Activated CD4-positive, alpha-beta T cell treated with anti-CD3 and anti-CD28 coated beads, Interleukin-2, amount 10 ng/mL, durations not matched to agents 24 days and 14 days (primary cell): ENCODE measurements at places on chromosomes 5 and 9. TPM values are rescaled to one million over a fixed set of nuclear protein-coding genes. Genes with fewer than 3 reads are reported as not detected.

DNA sequence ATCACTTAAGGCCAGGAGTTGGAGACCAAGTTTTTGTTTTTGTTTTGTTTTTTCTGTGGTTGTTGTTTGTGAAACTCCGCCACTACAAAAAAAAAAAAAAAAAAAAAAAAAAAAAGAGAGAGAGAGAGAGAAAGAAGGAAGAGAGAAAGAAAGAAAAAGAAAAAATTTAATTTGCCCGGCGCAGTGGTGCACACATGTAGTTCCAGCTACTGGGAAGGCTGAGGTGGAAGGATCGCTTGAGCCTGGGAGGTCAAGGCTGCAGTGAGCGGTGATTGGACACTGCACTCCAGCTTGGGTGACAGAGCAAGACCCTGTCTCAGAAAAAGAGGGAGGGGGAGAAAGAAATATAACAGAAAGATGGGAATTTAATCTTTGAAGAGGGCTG, 902 bp downstream of the THG1L start:
- peaks cover 25% of the 10 kb centered on the region for H3K4me1 ChIP-seq
- peaks cover 22% of the 10 kb centered on the region for H3K36me3 ChIP-seq
- no peak for DNase-seq
- H3K4me3 ChIP-seq: peak overlapping the region; percentile 97
- no peaks in the 10 kb centered on the region for H3K27me3 ChIP-seq

SELENOP gene
- total RNA-seq: not detected in 2 replicates

PCDHGA10 gene
- total RNA-seq: 0.07 and 0.21 TPM in 2 replicates

GRCh38 chr9:89794918-89795317, 190.1 kb downstream of the GADD45G start:
- no peak for DNase-seq
- H3K4me3 ChIP-seq: no peak overlapping the region
- H3K36me3 ChIP-seq: no peaks in the 10 kb centered on the region
- no peak overlapping the region for H3K27ac ChIP-seq
- no peaks in the 10 kb centered on the region for H3K27me3 ChIP-seq

GRCh38 chr5:107388141-107388861, 282.4 kb downstream of the EFNA5 start:
- H3K27me3 ChIP-seq: peaks cover 10% of the 10 kb centered on the region
- DNase-seq: peak; percentile 64
- peak overlapping the region; percentile 64 for H3K4me3 ChIP-seq
